WTC11 (cell line): ENCODE measurements at places on chromosomes 1 and 21. TPM values are rescaled to one million over a fixed set of nuclear protein-coding genes. Genes with fewer than 3 reads are reported as not detected.
A peak's percentile ranks its signal among the peaks of the same experiment; 100 is the strongest.

DNA sequence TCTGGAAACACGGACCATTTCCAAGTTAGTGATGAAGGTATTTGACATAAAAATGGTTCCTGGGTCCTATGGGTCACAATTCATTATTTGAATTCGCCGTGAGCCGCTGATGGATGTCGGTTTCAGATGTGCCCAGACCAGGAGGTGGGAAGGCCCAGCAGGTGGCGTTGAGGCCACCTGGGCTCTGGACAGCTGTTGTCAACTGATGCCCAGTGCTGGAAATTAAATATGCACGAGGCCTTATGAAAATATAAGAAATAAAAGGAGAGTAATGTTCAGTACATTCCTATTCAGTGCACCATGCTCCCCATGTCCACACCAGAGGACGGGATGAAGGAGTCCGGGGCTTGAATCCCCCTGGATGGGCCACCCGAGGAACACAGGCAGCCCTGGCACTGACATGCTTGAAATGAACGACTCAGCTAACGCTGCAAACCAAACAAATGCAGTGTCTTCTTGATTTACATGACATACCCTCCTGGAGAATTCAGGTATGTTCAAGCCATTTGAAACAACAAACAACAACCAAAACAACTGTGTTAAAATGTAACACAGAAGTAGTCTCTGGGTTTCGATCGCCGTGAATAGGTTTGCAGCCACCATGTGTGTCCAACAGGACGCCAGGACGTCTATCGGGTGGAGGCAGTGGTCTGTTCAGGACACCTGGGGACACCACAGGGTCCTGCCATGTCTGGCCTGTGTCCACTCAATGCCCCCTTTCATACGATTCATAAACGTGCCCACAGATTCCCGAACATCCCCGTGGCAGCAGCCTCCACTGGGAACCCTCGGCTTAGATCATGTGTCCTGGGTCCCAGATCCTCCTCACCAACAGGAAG is 6.1 kb downstream of the TFF3 start:
- peaks cover 6% of the 10 kb centered on the region for H3K27me3 ChIP-seq
- H3K27ac ChIP-seq: no peak overlapping the region
- H3K4me1 ChIP-seq: peaks cover 27% of the 10 kb centered on the region
- peak overlapping the region; percentile 55; the same call in 1 of the 2 replicates for H3K4me3 ChIP-seq
- H3K36me3 ChIP-seq: no peaks in the 10 kb centered on the region
- no peak for DNase-seq

- no peaks in the 10 kb centered on the region for H3K36me3 ChIP-seq
- H3K4me3 ChIP-seq: no peak overlapping the region
- H3K4me1 ChIP-seq: peaks cover 40% of the 10 kb centered on the region
- H3K27me3 ChIP-seq: no peaks in the 10 kb centered on the region
Observed at GRCh38 chr1:38507563-38507962, 352.0 kb downstream of the RRAGC start.

DNA sequence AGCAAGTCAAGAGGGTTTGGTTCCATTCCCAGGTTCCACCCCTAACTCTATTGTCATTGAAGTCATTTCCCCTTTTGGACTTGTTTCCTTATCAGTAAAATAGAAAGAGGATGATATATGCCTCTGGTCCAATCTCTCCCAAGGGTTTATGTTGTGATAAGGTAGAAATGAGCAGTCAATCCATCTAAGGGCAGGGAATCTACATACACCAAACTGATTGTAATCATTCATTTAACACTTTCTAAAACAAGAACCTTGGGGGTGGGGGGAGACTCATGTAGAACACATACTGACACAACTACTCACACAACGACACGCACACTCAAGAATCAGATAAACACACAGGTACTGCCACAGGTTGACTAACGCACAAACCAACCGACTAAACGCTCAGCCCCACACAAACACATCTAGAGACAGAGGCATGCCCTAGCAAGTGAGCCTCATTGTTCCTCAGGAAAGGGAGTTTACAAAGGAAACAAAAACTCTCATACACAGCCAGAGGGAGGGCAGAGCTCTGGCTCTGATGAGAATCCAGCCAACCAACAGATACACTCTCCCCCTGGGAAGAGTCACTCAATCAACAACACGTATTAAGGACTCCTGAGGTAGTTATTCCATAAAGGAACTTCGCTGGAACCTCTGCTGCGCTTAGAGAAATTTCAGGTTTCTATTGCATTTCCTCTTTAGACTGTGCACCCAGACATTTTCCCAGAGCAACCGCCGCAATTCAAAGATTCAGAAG is 1.0 kb downstream of the F11R start:
- H3K4me1 ChIP-seq: peaks cover 48% of the 10 kb centered on the region
- H3K27ac ChIP-seq: peak overlapping the region; percentile 100
- peaks cover 4% of the 10 kb centered on the region; the same call in 1 of the 2 replicates for H3K36me3 ChIP-seq
- DNase-seq: no peak
- H3K4me3 ChIP-seq: peak overlapping the region; percentile 87
- no peaks in the 10 kb centered on the region for H3K27me3 ChIP-seq

The PRRX1 gene
- total RNA-seq: 0.14 to 0.31 TPM (median 0.14 TPM) in 3 replicates

The SRSF11 gene
- 170 to 193 TPM (median 171 TPM) in 3 replicates for total RNA-seq
